Stimulated activated CD8-positive, alpha-beta memory T cell treated with anti-CD3 and anti-CD28 coated beads, Interleukin-4, amount 100 ng/mL, for 1 hour (primary cell): ENCODE measurements at places on chromosomes 16 and 17.

DNA sequence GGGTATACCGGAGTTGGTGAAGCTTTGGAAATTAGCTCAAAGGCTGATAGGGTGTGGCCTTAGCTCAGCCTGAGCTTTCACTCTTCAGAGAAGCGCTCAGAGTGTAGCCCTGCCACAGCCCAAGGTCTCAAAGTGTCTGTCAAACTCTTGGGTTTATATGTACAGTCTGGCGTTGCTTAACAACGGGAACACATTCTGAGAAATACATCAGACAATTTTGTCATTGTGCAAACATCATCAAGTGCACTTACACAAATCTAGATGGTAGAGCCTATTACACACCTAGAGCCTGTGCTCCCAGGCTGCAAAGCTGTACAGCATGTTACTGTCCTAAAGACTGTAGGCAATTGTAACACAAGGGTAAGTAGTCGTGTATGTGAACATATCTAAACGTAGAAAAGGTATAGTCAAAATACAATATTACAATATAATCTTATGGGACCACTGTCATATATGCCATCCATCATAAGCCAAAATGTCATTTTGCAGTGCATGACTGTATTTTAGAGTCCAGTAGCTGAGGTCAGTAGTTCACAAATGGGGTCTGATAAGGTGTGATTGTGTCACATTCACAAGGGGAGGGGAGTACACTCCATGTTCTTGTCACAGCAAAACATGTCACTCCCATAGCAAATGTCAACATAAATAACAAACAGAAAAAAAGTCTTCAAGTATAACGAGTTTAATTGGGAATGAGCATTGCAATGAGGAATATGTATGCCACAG lies 20.6 kb downstream of the CHAD start:
- DNase-seq: no peak

GRCh38 chr16:57253466-57253865 lies 8.4 kb downstream of the ARL2BP start:
- no peak for DNase-seq

GRCh38 chr16:4364196-4365013 lies 7.2 kb upstream of the VASN start:
- no peak for DNase-seq

DNA sequence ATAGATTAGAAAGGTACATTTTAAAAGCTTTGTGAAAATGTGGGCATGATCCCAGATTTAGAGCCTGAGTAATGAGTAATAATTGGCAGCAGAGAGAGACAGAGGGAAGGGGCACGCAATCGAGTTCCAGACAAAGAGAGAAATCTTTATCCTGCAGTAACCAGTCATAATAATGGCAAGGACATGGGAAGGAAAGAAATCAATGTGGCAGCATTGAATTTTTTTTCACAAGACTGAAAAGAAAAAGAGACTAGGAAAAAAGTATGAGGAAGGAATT lies 790.8 kb upstream of the SOX9 start:
- no peak for DNase-seq

GRCh38 chr17:58569196-58569595 lies 54.8 kb upstream of the MTMR4 start:
- DNase-seq: no peak

DNA sequence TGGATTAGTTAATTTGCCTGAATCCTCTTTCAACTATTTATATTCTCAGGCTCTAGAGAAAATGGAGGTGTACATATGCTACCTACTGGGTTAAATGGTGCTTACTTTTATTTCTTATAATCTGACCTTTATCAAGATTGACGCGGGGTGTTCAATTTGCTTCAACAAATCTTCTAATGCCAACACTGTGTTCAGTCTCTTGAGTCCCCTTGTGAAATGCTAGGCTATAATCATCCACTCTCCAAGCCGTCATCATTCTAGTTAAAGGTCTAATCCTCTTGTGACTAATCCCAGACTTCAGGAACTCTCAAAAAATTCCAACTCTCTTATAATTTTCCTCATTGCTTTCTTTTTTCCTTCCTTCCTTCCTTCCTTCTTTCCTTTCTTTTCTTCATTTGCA lies 1396.2 kb downstream of the CDH8 start:
- DNase-seq: no peak

GRCh38 chr16:87170310-87170709 lies 146.9 kb downstream of the C16orf95 start:
- DNase-seq: no peak

DNA sequence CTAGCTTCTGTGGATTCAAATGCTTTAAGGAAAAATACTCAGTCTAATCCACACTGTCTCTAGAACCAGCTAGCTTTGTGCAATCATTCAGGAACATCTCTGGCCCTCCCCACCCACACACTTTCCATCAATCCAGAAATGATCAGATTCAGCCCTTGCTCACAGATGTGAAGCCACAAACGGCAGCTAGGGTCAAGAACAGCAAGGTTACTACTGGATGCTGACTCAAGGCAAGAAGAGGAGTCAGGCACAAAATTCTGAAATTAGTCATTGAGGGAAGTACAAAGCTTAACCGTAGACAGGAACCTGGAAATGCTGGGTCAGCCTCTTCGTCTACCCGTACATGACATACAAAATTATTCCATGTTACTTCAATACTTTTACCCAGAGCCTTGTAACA lies 174.6 kb downstream of the CDH13 start:
- DNase-seq: no peak

- no peak for DNase-seq
Observed at GRCh38 chr17:28575126-28575795, 1.4 kb downstream of the ALDOC start.

DNA sequence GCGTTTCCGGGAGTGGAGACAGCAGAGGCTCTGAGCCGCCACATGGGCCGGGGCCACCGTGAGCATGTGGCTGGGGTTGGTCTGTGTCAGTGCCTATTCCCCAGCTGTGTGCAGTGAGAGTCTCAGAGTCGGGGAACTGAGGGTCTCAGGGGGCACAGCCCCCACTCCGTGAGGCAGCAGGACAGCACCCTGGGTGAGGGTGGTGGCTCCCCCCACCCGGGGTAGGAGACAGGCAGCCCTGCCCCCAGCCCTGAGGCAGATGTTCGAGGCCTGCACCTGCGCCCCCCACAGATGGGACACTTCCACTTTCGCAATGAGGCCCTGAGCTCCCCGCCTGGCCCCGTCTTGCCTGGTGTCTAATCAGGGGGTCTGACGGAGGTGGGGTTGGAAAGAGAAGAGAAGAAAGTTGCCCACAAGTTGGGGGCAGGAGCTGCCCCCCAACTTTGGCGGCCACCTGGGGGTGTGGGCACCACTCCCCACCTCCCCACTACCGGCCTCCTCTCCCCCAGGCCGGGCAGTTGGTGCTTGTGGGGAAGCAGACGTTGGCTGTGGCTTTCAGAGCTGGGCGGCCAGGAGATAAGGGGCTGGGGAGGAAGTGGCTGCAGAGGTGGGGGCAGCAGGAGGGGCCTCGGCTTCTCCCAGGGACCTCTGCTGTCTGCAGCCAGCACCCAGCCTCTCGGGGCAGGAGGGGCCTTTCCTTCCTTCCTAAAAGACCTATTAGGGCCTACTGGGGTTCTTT lies 1.8 kb upstream of the CBFA2T3 start:
- no peak for DNase-seq

DNA sequence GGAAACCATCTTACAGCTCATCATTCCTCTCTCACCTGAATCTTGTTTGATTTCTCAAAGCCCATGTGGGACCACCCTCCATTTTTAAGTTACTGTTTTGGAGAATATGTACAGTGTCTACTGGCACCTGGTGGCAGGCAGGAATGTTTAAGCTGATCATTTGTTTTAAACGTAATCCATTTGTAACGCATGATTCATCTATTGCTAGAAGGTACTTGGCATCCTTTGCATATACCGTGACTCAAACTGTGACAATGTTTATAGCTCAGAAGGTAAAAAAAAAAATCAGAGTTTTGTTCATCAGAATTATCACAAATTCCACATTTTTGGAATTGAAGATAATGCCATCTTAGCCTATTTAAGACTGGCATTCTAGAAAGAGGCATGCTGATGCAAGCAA lies 1007.5 kb upstream of the EEF2KMT start:
- no peak for DNase-seq

- DNase-seq: no peak
Observed at GRCh38 chr16:80591071-80591915, 50.5 kb downstream of the DYNLRB2 start.

DNA sequence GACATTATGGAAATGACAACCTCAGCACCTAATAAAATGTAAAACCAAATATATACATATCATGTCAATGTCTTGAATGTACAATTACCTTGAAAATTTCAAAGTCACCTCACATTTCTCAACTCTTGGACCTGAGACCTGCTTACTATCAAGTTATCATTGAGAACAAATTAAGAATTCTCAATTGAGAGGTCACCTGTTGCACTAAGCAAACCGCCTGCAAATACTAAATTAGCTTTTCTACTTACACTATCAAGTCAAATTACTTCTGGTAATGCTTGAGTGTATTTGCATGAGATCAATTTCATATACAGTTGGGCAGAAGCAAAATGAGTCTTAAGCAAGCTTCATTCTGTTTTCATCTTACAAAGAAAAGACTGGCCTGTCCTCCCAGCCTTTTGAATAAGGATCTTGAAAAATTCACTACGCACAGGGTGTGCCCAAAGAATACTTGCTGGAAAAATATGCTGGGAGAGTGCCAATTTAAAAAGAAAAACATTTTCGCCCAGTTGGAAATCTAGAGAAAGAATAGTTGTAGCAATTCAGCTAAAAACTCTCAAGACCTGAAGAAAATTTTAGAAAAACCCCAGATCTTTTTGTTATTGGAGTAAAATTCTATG lies 35.7 kb downstream of the KANSL1 start:
- no peak for DNase-seq

DNA sequence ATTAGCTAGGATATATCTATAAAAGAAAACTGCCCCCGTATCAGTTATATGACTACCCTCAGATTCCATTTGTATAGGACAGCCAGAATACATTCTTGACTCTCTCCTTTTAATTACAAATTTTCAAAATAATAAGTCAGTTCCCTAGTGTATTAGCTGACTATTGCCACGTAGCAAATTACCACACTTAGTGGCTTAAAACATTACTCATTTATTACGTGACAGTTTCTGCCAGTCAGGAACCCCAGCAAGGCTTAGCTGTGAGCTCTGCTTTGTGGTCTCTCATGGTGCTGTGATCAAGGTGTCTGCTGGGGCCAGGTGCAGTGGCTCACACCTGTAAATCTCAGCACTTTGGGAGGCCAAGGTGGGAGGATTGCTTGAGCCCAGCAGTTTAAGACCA lies 13.9 kb upstream of the SCNN1B start:
- no peak for DNase-seq

DNA sequence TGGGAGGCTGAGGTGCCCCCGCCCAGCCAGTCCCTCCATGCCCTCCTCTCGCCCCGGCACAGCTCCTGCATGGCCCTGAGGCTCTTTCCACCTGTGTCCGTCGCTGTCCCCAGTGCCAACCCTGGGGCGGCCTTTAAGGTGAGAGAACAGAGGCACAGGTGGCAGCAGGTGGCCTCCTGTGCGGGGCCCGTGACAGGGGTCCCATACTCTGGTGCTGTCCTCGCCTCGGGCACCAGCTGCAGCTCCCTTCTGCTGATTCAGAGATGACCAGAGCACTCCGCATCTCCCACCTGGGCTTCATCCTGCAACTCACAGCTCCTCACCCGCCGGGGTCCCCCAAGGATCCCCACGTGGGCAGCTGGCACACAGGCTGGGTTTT lies 8.0 kb downstream of the PRSS27 start:
- DNase-seq: no peak

DNA sequence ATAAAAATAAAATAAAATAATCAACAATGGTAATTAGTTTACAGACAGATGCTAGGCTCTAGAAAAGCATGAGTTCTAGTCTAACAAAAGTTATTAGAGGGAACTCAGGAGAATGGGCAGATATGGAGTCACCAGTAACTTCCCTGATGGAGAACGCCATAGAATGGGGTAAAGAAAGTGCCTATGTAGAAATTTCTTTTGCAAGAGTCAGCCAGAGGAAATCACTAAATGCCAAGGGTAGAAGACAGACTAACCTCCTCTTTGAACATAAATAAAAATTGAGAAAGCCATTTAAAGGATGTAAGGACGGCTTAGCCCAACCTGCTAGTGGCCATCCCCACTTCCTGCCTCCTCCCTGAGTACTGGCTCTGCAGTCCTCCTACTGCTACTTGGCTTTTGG lies 141.6 kb downstream of the VPS53 start:
- no peak for DNase-seq

GRCh38 chr16:2692948-2693651 lies 10.8 kb downstream of the KCTD5 start:
- DNase-seq: no peak

GRCh38 chr16:4488499-4488967 lies 12.3 kb downstream of the HMOX2 start:
- DNase-seq: no peak

GRCh38 chr16:19363740-19364139 lies 53.9 kb upstream of the TMC5 start:
- no peak for DNase-seq

DNA sequence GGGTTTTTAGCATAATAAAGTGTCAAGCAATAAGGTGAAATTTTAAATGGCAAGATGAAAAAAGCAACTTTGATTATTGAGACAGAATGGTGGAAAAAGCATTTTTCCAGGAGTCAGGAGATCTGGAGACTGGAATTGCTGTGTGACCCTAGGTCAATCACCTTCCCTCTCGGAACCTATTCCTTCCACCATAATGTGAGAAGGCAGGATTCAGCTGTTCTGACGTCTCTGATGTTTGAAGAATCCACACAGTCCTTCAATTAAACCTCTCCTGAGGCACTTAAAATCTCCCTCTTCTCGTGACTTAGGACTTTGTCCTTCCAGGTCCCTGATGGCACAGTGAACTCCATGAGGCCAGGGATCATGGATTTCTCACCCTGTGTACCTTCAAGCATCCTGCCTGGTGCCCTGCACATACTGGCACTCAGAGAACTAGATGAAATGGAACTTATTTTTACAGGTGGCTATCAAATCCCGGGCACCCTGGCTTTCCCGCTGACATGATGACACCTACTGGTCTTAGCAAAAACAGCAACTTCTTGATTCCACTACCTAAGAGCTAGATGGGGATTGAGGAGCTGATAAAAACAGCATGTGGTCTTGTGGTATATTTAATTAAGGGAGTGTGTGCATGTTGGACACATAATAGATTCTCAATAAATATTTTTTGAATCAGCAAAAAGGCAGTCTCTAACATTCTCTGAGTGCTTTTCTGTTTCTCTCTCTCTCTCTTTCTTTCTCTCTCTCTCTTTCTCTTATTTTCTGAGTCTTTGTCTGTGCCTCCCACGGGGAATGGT lies 2.3 kb upstream of the CCDC182 start:
- DNase-seq: peak; percentile 5

DNA sequence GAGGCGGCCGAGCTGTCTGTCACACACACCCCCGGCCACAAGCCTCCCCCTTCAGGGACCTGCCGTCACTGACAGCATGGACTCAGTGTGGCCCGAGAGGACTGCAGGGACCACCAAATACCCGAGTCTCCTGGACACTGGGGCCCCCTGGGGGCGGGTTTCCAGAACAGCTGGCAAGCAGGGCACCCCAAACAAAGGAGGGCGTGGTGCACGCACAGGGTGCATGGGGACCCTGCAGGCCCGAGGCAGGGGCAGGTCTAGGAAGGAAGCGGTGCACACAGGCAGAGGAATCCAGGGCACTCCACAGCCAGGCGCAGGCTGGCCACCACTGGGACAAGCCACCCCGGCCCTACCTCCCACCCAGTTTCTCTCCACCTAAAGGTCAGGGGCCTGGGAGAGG lies 28.7 kb upstream of the ENPP7 start:
- DNase-seq: no peak
